ENCODE measurements at places on chromosomes 16 and 17. TPM values are rescaled to one million over a fixed set of nuclear protein-coding genes. Genes with fewer than 3 reads are reported as not detected.

Gene MCRIP2
- 20.3 TPM for total RNA-seq

Gene RAI1
- 20.4 TPM for total RNA-seq

Gene LPO
- total RNA-seq = 0.44 TPM

Gene TMED6
- total RNA-seq = 0.52 TPM

Gene CNGB1
- total RNA-seq = 0.32 TPM

Gene ATMIN
- total RNA-seq = 30.1 TPM

Gene ABCC12
- not detected for total RNA-seq

Gene FOXC2
- 0.28 TPM for total RNA-seq

Gene SLC35G6
- total RNA-seq = not detected

Gene HOXB9
- total RNA-seq = not detected

Gene LRRC75A
- 0.08 TPM for total RNA-seq

Gene TMEM235
- total RNA-seq = not detected
